ENCODE measurements at places on chromosomes 7 and 10.
A peak's percentile ranks its signal among the peaks of the same experiment; 100 is the strongest.

- DNase-seq, result no peak
These were observed 1223.8 kb downstream of the NXPH1 start for GRCh38 chr7:9657257-9657656.

GRCh38 chr7:137469191-137469811, 125.8 kb upstream of the PTN start:
- no peak for DNase-seq

- DNase-seq, result no peak
These were observed 934 bp downstream of the PRTFDC1 start for GRCh38 chr10:24951201-24952142.

GRCh38 chr7:116169060-116169459, 41.3 kb upstream of the TES start:
- no peak for DNase-seq

- DNase-seq, result no peak
These were observed 132.0 kb downstream of the PRKAG2 start for GRCh38 chr7:151744656-151745638.

DNA sequence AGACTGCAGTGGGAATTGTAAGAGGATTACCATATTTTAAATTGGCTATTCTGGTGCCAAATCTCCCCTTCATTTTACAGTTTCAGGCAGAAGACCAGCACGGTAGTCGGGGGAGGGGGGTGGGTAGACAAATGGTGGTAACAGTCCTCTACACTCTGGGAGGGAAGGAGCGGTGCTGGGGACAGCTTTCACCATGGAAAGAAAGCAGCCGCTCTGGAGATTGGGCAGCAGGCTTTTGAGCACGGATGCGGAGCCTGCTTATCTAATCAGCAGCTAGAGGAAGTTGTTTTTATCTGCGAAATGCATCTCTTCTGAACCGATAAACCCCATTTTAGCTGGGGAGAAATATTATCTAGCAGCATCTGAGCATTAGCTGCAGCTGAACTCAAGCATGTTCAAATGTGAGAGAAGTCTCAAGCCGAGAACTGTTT, 28.7 kb downstream of the IKZF1 start:
- no peak for DNase-seq

GRCh38 chr7:16320099-16320660, 101.2 kb downstream of the CRPPA start:
- no peak for DNase-seq

GRCh38 chr7:87591211-87591610, 9.5 kb downstream of the ABCB1 start:
- DNase-seq, result no peak

DNA sequence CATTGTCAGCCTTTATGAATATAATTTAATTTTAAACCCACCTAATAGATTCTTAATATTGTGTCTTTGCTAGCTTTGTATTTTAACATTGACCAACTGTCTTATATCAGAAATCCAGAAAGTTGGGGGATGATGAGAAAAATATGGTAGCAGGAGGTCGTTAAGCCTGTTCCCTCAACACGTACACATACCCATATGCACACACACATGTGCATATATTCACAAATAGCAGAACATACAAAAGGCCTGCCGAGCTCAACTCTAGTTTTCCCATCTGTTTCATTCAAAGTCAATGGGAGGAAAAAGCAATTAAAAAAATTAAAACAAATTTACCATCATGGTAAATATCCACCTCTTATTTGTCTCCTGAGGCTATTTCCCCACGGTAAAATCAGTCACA, 25.9 kb upstream of the PTPRZ1 start:
- no peak for DNase-seq

GRCh38 chr7:82266081-82266480, 177.5 kb downstream of the CACNA2D1 start:
- DNase-seq, result no peak

DNA sequence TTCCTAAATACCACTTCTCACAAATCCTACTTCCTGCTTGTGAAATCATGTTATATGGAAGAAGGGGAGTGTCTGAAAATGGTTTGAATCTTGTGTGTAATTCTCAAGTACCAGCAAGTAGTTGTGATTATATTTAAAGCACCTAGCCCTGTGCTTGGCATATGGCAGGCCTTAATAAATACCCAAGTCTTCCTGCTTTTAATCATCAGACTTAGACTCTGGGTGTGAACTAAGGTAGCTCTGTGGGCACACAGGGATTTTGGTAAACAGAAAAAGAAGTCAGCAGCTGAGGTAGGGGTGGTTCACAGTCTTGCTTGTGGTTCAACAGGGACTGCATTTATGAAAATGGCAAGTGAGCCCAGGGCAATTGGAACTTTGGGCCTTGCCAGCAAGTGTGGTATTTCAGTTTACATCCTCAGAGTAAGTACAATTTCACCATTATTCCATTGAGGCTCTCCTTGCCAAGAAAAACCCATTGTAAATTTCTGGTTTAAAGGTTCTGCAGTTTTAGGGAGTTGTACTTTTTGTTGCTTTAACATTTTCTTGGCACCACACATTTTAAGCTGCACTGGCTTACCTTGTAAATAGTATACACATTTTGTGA, 215.5 kb downstream of the AUTS2 start:
- DNase-seq, result no peak

DNA sequence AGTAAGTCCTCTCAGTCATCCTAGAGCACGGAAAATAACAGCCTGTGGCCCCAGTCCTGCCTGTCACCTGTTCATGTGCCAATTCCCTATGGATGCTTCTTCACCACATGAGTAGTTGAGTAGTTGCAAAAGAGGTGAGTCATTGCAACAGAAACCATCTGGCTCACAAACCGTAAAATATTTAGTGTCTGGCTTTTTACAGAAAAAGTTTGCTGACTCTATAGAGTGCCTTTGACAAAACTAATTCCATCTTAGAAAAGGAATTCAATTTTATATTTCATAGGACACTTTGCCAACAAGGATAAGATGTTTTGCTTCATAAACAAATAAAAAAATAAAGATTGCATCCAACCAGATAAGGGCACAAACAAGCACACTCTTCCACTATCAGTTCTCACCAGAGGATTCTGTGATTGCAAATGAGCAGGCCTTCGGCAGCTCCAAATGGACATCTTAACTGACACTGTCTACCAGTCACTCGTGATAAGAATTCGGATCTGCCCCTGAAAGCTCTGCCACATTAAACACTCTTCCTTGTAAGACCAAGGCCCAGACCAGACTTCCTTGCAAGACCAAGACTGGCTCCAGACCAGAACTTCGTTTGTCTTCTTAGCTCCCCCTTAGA, 242.7 kb upstream of the SEMA3C start:
- no peak for DNase-seq

GRCh38 chr7:155510975-155511701, 35.2 kb downstream of the CNPY1 start:
- DNase-seq, result no peak

DNA sequence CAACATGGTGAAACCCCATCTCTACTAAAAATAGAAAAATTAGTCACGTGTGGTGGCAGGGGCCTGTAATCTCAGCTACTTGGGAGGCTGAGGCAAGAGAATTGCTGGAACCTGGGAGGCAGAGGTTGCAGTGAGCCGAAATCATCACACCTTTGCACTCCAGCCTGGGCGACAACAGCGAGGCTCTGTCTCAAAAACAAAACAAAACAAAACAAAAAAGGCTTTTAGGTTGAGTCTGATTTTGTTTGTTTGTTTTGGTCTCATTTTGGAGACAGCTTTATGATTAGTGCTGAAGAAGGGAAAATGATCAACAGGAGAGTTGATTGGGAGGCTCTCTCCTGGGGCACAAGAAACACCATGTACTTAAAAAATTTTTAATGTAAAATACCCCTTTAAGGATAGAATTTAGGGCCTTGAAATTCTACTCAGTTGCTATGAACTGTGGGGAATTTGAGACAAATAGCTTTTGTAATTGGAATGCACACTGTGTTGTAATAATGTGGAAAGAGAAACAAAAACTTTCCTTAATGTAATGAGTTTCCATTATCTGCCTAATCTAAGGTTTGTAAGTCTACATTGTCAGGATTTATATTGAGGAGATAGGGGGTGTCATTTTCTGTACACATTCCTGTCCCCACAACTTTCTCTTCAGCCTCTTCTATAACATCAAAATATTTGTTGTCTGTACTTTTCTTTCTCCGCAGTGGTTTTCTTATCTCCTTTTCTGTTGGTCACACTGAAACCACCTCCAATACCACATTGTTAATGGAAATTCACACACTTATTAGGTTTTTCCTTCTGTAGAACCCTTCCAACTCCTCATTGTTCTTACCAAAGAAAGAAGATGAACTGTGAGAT, 41.3 kb downstream of the ARID5B start:
- DNase-seq, result no peak

DNA sequence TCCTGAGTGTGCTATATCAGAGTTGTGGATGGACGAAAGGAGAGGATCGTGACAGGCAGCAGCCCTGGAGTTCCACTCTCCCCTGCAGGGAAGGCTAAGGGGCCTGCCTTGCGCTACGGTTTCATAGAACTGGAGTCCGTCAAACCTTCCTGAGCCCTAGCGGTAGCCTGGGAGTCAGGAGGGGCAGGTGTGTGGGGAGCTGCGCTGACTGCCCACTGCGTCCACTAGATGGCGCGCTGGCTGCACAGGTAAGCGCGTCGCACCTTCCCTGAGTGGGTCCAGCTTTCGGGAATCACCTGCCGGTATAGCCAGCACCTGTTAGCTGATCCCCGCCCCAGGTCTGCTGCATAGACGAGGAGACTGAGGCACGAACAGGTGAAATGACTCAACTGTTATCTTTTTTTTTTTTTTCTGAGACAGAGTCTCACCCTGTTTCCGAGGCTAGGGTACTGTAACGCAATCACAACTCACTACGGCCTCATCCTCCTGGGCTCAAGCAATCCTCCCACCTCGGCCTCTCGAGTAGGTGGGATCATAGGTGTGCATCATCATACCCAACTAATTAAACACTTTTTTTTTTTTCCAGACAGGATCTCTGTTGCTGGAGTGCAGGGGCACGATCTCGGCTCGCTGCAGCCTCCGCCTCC, 20.2 kb upstream of the BAIAP2L1 start:
- DNase-seq, result peak; percentile 90

DNA sequence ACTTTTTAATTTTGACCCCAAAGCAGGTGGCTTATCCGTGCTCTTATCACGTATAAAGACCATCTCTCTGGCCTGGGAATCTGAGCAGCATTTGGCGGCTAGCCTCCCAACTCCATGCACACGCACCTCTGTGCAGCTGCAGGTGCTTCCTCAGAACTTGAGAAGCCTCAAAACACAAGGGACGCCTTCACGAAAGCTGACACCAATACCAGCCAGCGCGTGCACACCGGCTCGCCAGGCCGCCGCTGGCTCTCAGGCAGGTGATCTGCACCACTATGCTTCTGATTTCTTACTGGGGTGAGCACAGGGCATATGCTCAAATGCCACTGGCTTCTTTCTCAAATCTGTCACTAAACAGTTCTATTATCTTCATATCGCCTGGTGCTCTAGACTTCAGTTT, 145.0 kb downstream of the PARD3 start:
- DNase-seq, result no peak

DNA sequence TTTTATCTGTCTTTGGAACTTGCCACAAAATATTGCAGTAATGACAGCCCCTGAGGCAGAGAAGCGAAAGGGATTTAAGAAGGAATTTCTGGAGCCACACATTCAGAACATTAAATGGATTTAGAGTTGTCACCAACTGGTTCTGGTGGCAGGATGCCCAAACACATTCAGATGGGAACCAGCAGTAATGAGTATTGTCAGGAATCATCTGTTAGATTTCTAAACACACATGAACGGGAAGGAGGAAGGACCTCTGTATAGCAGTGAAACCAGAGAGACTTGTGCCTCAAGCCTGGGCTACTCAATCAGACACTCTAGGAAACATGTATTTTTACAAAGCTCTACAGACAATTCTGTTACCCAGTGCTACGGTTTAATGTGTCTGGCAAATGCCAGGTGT, 103.8 kb upstream of the CCNY start:
- no peak for DNase-seq

Measured in NCI-H2081 (cell line).